ENCODE measurements at places on chromosomes 7 and 10.

GRCh38 chr7:64630496-64630895 lies 35.4 kb upstream of the ZNF107 start:
- no peak for DNase-seq

GRCh38 chr10:132740588-132740987 lies 45.4 kb downstream of the NKX6-2 start:
- DNase-seq, result no peak

GRCh38 chr7:114312649-114313048 lies 102.0 kb upstream of the FOXP2 start:
- no peak for DNase-seq

- DNase-seq, result no peak
These were observed 54.3 kb downstream of the INSYN2A start for GRCh38 chr10:127142136-127142535.

DNA sequence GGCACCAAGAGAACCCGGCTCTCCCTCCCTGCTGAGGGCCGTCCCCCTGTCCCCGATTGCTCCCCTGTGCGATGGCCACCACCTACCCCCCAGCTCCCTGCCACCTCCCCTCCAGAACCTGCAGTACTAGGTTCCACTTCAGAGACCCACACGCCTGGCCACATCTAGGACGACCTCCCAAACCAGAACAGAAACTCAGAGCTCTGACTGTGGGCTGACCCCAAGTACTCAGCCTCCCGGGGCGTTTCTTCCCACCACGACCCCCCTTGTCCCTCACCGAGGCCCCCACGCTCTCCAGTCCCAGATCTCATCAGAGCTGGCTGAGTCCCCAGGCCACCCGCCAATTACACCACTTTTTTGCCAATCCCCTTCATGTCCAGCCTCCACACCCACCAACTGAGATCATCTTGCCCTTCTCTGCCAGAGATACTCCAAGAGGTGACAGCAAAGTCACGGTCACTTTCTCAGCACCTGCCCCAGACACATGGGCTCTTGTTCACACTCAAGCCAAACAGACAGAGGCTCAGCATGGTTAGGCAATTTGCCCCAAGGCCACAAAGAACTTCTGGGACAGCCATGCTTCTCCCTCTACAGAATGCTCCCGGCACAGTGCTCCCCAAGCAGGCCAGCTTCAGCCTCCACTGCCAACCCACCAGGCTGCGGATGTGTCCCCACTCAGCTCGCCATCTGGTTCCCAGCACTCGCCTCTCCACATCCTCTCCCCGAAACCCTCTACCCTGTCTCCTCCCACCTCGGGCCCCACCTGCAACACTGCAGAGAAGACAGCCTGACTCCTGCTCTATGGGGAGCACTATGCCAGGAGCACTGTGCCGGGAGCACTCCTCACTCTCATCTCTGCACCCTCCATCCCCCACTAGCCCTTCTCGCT lies 4.7 kb downstream of the TMEM120A start:
- DNase-seq, result no peak

GRCh38 chr10:27527666-27528295 lies 23.7 kb downstream of the RAB18 start:
- no peak for DNase-seq

- DNase-seq, result no peak
These were observed 349.6 kb upstream of the MKI67 start for GRCh38 chr10:128475686-128476367.

DNA sequence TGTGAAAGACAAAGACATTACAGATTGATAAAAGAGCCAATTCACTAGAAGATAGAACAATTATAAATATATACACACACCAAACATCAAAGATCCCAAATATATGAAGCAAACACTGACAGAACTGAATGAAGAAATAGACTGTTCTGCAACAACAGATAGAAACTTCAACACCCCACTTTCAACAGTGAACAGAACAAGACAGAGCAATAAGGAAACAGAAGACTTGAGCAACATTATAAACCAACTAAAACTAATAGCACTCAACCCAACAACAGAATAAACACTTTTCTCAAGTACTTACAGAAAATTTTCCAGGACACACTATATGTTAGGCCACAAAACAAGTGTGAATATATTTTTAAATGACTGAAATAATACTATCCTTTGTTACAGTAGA lies 10.9 kb downstream of the CDCA7L start:
- no peak for DNase-seq

- no peak for DNase-seq
These were observed 173.1 kb downstream of the MYOF start for GRCh38 chr10:93309062-93309461.

GRCh38 chr7:25726170-25726780 lies 425.7 kb upstream of the NFE2L3 start:
- no peak for DNase-seq

- no peak for DNase-seq
These were observed 162.3 kb downstream of the SVIL start for GRCh38 chr10:29472301-29473086.

DNA sequence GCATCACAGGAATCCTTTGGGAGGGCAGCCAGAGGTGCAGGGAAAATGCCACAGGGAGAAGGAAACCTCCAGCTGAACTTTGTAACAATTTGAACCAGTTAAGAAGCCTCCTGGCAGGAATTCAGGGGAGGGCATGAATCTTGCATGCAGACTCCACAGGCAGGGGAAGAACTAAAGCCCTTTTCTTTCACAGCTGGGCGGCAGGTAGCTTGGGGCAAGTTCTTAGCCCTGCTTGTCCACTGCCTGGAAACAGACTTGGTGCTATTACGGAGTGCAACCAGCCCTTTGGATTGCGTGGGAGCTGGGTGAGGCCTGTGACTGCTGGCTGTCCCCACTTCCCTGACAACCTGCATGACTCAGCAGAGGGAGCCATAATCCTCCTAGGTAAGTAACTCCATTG lies 51.7 kb upstream of the ADAM12 start:
- DNase-seq, result no peak

- DNase-seq, result no peak
These were observed 151.3 kb downstream of the GALNT11 start for GRCh38 chr7:152176797-152177196.

DNA sequence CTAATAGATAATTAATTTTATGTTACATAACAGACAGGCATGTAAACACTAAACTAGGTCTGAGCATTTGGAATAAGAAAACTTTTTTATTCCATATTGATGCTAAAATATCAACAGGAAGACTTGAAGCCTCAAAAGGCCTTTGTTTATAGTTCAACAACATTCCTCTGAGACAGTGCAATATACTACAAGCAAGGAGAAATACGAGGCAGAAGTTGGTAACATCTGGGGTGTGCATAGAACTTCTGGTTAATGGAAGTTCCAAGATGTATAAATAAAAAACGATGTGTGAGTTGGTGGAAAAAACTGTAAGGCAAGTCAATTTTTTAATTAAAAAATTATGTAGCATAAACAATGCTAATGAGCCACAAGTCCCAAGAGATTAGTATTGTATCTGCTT lies 139.6 kb downstream of the SKAP2 start:
- DNase-seq, result no peak

- DNase-seq, result no peak
These were observed 166.9 kb upstream of the SLC13A1 start for GRCh38 chr7:123366626-123367025.

- no peak for DNase-seq
These were observed 509.0 kb downstream of the GATA3 start for GRCh38 chr10:8563478-8563877.

DNA sequence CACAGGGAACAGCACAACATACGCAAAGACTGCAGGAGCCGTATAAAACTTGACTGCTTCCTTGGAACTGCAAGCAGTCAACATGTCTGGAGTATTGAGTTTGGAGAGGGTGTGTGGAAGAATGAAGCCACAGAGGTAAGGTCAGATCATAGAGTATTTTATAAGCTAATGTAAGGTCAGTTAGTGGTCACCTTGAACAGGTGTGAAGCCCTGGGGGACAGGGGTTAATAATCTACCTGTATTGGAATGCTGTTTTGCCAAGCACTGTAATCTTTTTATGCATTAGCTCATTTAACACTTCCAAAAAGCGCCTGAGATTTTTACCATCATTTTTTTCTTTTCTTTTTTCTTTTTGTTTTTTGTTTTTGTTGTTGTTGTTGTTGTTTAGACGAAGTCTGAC lies 23.1 kb downstream of the PLAU start:
- no peak for DNase-seq

- no peak for DNase-seq
These were observed 268.5 kb downstream of the ADK start for GRCh38 chr10:74419491-74419951.

- DNase-seq, result no peak
These were observed 7.8 kb downstream of the PDIA4 start for GRCh38 chr7:149020483-149020882.

DNA sequence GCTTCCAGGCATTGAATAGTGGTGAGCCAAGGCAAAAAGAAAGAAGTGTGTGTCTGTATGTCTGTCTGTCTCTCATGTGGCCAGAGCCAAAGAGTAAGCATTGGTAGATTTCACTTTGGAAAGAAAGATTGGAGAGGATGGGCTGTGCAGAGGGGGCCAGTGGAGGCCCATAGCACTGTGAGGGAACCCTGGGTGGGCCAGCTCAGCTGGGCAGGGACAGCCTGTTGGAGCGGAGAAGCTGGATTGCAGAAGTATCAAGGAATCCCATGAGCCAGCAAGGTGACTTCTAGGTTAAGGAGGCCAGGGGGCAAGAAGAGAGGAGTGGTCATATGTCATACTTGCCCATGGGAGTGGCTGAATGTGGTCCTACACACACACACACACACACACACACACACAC lies 1.5 kb upstream of the GRID1 start:
- no peak for DNase-seq

DNA sequence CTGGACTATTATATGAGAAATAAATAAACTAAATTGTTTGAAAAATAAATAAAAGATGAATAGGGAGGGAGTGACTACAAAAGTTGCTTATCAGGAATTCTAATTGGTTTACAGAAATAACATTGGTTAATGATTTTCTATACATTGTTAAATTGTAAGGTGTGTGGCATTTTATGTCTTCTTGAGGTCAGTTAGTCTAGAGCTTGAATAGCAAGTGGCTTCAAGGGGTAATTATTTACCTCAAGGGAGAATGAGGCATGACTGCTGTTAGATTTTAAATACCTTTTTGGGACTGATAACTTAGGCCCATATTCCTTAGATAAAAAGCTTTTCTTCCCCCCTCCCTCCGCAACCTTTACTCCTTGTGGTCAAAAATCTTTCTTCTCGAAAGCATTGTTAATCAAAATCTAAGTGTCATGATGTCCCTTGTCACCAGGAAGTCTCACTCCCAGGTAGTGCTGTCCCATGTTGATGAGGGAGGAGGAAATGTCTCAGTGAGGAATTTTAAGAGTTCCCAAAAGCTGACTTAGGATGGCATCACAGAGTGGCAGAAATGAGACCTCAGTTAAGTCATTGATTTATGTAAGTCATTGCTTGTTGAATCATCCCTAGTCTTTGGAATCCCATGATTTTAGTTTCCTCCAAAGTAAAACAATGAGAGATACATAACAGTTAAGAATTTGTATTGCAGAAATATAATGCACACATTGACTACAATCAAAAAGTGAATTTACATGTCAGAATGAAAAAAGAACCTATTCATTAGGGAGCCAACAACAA lies 71.5 kb downstream of the MAPK8 start:
- no peak for DNase-seq

DNA sequence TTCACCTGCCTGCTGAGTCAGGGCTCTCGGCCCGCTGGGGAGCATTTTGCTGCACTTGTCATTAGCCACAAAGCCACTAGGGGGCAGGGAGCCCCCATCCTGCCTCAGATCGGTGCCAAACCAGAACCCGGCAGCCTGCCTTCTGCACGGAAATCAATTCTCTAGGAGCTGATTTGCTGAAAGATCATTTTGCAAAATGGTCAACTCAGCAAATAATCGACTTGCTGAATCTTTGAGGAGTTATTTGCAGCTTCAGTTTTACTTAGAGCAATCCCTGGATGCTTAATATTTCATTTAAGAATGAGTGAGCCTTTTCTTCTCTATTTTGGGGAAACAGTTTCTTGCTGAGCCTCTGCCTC lies 1.7 kb upstream of the GIMAP8 start:
- no peak for DNase-seq

DNA sequence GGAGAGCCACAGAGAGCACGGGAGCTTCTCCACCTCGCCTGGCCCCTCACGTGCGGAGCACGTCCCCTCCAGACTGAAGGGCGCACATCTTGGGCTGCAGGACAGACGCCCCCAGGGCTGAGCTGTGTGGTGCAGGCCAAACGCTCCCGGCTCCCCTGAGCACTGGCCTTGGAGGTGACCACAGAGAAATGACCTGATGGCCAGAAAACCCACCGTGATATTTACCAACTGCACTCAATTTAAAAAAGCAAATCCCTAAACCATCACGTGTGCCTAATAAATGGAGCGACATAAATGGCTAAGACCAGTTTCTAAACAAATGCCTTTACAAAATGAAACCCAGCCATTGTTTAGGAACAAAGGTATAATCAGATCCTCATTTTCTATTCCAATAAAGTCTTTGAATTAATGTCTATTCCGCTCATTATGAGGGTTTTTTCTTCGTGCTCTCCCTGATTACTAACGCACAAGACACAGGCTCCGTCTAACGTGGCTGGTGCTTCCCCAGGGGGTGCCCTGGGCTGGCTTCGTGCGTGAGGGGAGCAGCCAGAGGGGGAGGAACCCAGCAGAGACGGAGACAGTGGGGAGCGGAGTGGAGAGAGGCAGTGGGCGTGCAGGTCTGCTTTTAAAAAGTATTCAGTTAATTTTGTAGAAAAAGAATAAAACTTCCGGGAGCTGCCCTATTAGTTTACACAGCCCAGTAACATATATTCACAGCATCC lies 190.3 kb downstream of the DNAJB6 start:
- DNase-seq, result no peak

- DNase-seq, result no peak
These were observed 42.0 kb upstream of the TRIL start for GRCh38 chr7:28999895-29000716.

DNA sequence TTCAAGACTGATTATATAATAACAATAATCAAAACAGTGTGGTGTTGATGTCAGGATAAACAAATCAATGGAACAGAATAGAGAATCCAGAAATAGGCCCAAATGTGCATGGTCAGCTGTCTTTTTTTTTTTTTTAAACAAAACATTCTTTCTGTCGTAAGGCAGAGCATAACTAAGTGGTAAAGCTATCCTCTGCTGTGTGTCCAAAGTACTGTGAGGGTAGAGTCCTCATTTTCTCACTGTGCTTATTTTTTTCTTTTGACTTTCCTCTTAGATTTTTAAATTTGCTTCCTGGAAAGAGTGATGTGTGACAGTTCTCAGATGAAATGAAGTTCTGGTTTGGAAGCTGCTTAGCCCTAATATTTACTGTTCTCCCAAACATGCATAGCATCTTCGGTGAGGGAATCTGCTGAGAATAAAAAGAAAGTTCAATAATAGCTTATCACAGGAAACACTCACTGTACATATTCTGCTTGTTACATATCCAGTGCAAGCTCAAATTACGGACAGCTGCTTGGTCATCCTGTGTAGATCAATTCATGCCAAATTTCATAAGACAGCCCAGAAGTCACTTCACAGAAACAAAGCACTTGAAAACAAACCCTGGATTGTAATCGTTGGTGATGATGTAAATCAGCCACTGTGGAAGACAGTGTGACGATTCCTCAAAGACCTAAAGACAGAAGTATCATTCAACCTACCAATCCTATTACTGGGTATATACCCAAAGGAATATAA lies 423.9 kb downstream of the NEBL start:
- DNase-seq, result no peak

Data from HS-27A (cell line).